Stimulated activated CD8-positive, alpha-beta memory T cell treated with anti-CD3 and anti-CD28 coated beads, Interleukin-7, amount 100 ng/mL, for 1 hour (primary cell): ENCODE measurements at places on chromosomes 6 and 20.

GRCh38 chr6:33616913-33617312 lies 4.2 kb upstream of the ITPR3 start:
- DNase-seq, result no peak

DNA sequence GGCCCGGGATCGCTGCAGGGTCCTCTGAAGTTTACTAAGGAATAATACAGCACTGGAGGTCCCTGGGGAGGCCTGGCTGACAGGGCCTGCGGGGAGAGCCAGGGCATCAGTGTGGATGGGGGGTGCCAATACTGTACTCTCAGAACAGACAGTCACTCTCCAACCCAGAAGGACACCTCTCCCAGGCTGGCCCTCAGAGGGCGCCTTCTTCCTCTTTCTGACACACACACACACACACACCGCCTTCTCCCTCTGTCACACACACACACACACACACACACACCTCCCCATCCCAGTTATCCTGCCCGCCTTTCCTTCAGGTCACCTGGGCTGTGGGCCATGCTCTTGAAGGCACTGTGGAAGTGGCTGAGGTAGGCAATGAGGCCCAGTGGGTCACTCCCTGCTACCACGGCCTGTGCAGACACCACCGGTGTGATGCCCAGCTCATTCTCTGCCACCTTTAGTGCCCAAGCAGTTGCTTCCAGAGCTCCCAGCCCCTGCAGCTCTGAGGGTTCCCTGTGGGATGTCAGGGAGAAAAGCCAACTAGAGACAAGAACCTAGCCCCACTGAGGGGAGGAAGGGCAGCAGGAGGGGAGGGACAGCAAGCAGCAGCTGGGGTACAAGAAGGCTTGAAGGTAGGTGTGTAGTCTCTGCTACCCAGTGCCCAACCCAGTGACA lies 7.5 kb downstream of the SMPD2 start:
- no peak for DNase-seq

DNA sequence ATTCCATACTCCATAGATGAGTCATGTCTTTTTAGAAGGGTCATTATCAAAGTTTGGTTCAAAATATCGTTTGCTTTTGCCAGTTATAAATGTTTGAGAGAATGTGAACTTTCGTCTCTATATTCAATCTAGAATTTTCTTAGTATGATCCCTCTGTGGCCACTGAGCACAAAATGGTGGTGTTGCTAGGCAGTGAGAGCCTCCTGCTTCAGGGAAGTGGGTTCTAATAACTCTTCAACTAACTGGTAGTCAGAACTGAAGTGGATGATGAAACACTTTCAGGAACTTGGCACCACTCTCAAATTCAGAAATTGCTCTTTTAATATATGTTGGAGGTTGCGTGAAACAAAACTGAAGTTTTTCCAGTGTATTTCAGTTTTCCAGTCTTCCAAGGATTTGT lies 125.0 kb upstream of the DOK5 start:
- DNase-seq, result no peak

GRCh38 chr6:33298773-33299236 lies at the start of gene RGL2:
Gene RGL2 (minus strand): TSS chr6:33298942. CDS start chr6:33298610, 332 bp downstream.
- peak; percentile 38 for DNase-seq

- DNase-seq, result no peak
Observed at GRCh38 chr20:20076297-20077065, 24.1 kb downstream of the CFAP61 start.

DNA sequence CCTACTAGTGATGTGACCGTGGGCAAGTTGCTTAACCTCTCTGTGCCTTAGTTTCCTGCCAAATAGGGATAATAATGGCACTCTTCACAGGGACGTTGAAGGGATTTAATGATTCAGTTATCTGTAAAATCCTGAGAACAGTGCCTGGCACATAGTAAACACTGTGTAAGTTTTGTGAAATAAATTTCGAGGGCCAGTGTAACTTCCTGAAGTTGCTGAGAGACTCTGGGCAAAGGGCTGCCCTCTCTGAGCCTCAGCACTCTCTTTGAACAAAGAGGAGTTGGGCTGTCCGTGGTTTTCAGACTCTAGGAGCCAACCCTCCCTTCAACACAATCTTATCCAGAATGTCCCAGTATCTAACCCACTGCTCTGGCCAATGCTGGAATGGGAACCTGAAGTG lies 2.5 kb upstream of the TEAD3 start:
- no peak for DNase-seq

DNA sequence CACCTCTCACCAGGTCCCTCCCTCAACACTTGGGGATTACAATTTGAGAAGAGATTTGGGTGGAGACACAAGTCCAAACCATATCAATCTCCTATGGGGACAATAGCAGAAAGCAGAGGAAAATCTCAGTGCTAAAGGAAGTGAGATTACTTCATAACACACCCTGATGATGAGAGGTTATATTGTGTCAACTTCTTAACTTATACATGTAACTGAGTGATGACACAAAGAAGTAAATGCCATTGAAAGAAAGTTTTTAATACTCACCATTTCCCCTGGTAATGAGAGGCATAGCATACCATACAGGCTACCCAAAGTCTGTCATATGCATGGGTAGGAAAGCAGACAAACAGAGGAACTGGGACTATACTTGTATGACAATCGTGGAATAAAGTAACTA lies 137.2 kb downstream of the MMUT start:
- no peak for DNase-seq

- DNase-seq, result no peak
Observed at GRCh38 chr6:88301256-88301655, 135.1 kb upstream of the CNR1 start.

DNA sequence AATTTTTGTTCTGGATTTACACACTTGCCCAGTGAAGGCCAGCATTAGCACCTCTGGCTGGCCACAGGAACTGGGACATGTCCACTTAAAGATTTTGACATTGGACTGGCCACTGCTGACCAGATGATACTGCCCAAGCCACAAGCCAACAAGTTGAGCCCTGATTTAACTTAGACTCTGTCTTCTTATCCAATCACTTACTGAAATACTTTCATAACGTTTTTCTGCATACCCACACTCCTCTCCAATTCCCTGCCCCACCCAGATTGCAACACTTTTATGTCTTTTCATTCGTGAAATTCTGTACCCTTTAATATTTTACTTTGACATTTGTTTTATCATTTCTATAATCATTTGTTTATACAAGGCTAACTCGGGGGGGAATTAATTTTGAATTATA lies 170.3 kb upstream of the TAB2 start:
- DNase-seq, result no peak

DNA sequence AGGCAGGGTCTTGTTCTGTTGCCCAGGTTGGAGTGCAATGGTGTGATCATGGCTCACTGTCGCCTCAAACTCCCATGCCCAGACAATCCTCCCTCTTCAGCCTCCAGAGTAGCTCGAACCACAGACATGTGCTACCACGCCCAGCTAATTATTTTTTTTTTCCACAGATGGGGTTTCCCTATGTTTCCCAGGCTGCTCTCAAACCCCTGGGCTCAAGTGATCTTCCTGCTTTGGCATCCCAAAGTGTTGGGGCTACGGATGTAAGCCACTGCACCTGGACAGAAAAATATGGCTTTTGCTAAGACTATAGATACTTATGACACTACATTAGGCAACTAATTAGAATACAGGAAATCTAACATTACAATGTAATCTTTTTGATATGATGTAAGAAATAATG lies 17.9 kb downstream of the RNF24 start:
- no peak for DNase-seq

GRCh38 chr20:48567145-48567544 lies 260.7 kb downstream of the PREX1 start:
- DNase-seq, result no peak

GRCh38 chr20:49476016-49476355 lies 6.5 kb downstream of the KCNB1 start:
- DNase-seq, result no peak

GRCh38 chr6:157989541-157990289 lies 8.1 kb downstream of the SYNJ2 start:
- DNase-seq, result no peak

DNA sequence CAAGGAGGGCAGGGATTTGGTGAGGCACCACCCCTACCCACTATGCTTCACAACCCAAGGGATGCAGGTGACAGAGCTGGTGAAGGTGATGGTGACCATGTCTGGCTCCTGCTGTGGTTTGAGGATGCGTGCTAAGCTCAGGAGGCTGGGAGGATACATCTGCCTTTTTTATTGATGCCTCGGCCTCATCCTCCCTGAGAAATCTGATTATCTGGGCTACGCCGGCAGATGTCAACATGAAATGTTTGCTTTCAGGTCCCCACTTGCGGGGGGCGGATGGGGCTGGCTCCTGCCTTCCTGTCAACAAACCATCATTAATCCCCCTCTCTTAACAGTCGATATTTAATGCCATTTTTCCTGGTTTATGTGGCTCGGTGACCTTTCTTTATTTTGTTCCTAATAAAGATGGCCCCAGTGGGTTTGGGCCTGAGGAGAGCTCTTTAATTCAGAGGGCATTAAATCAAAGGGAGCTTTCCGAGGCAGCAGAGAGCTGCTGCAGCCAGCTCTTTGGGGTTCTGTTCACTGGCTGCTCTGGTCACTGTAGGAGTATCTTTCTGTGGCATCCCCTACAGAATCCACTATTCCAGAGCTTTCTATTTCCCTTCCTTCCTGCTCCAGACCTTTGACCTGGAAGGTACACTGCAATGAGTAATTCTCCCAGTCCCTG lies 33.5 kb upstream of the LRFN2 start:
- DNase-seq, result no peak
